ENCODE measurements at places on chromosomes 3 and 15.

- DNase-seq, result no peak
These were observed 59.1 kb downstream of the ATP8B4 start for GRCh38 chr15:50059883-50060282.

DNA sequence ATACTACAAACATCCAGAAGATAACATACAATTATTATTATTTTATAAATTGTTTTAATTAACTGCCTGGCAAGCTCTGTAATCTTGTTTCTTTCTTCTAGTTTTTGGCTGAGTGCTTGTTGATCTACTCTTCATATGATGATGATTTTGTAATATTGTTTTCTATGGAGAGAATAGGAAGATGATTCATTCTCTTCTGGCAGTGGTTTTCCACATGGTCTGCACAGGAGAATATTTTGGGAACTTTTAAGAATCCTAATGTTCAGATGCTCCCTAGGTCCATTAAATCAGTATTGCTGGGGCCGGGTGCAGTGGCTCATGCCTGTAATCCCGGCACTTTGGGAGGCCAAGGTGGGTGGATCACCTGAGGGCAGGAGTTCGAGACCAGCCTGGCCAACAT is 37.6 kb downstream of the CACNA2D3 start:
- DNase-seq, result no peak

DNA sequence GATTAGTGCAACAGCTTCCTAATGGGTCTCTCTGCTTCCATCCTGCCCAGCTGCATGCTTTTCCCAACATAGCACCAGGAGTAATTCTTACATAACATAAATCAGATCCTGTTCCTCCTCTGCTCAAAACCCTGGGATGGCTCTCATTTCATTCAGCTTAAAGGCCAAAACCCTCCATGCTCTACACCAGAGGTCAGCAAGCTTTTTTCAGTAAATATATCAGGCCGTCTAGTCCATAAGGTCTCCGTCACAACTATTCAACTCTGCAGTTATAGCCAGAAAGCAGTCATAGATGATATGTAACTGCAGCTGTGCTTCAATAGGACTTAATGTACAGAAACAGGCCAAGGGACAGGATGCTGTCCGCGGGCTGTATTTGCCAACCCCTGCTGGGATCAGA is 202.8 kb upstream of the UBE2E2 start:
- no peak for DNase-seq

GRCh38 chr3:112089956-112090886 is 4.0 kb downstream of the C3orf52 start:
- DNase-seq, result no peak

DNA sequence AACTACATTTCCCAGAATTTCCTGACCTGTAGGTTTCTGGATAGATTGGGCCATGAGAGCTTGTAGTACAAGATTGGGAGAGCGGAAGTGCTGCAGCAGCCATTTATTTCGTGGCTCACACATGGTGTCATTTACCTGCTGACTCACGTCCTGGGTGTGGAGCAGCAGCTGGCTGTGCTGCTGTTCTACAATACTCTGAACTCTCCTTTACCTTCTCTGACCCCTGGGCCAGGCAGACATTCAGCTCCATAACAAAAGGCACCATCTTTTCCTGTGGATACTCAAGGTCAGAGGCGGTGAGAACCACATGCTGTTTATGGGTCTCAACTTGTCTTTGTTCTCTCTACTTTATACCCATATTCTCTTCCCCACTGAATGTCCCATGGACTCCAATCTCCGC is 490.2 kb downstream of the IGSF11 start:
- no peak for DNase-seq

GRCh38 chr15:97084650-97085049 is 754.1 kb downstream of the NR2F2 start:
- no peak for DNase-seq

DNA sequence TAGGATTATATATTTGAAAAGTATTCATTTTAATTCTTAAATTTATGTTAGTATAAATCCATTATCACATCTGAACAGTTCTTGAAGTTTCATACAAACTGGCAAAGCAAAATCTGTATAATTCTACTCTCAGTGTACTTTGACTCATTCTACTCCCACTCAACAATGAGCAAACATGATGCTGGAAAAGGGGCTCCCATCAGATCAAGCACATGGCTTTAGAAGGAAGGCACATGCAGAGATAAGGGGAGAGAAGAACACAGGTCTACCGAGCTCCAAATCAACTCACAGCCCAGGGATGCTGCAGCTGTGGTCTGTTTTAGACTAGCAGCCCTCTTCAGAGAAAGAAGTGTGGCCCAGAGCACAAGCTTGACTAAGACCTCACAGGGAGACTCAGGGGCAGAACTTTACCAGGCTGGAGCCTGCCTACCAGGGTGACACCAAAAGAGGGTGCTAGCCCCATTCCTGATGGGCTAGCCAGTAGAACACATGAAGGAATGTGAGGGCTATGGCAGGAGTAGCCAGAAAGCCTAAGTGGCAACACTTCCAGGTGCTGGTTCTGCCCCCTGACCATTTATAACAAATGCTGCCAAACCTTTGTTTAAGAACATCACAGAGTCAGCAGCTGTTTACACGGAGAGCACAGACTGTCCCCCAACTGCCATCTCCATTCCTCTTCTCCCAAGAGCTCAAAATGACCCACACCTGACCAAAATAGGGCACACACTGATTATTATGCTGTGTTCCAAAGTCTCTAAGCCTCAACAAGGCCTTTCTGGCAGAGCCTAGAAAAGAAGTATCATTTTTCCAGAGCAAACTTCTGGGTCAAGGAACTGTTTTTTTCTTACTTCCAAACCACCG is 19.5 kb downstream of the SEC22C start:
- no peak for DNase-seq

- peak; percentile 64 for DNase-seq
These were observed 24.6 kb upstream of the SACM1L start for GRCh38 chr3:45664578-45664977.

DNA sequence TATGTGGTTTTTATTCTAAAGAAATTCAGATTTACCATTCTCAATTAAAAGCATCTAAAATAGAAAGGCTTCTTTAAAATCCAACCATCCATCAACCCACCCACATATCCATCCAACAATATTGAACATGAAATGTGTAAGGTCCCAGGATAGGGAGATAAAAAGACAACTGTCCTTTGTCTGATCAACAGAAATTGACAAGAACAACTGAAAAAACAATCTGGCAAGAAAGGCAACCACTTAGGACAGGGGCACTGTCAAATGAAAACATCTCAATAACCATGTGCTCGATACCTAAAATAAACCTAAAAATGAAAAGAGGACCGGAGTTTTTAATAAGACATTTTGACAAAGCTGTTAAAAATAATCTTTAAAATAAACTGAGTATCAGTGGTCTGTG is 67.2 kb downstream of the NR1I2 start:
- DNase-seq, result no peak

- peak; percentile 83 for DNase-seq
These were observed 37.8 kb downstream of the ZNF445 start for GRCh38 chr3:44439499-44440295.

GRCh38 chr3:165194511-165195240 is 1.5 kb downstream of the SLITRK3 start:
- DNase-seq, result no peak

DNA sequence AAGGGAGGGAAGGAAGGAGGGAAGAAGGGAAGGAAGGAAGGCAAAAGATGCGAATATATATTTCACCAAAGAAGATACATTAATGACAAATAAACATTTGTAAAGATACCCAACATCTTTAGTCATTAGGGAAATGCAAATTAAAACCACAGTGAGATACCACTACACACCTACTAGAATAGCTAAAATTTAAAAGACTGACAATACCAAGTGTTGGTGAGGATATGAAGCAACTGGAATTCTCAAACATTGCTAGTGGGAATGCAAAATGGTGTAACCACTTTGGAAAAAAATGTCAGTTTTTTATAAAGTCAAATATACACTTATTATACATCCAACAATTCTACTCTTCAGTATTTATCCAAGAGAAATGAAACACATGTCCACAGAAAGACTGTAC is 4.3 kb upstream of the COLQ start:
- no peak for DNase-seq

DNA sequence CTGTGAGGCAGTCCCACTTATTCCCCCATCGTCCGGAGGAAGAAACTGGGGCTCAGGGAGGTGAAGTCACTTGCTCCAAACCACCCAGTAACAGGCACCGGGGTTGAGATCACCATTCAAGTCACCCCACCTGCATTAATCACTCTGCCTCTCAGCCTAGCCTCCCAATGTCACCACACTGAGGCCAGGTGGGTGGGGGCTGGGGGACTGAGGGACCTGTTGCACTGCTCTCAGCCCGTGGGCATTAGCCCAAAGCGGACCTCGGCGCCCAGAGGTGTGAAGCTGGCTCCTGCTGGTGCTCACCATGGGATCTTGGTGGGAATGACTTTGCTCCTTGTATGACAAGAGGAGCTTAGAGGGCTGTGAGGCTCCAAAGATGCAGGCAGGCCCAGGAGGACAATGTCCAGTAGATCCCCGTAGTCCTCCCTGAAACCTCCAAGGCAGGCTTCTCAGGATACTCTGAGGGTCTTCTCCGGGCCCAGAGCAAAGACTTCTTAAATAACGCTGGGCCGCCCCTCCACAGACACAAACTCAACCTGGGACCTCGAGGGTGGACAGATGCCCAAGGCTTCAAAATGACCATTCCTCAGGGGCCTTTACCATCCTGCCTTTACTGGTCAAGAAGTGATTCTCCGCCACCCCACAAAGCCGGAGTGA is 1.7 kb downstream of the NT5DC2 start:
- DNase-seq, result no peak

DNA sequence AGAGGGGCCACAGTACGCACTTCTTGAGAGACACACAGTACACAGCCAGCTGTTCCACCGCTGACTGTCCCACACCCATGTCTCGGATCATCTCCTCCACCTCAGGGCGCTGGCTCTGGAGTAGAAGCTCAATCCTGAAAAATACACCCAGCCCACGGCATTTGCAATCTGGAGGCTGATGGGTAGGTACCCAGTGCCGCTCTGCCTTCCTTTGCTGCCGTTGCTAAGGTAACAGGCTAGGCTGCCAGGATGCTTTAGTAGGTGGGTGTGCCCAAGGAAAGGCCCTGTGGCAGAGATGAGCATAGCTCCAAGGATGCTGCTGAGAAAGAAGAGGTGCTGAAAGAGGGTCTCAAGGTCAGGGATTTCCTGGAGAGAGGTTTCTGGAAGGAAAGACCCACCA is 14.6 kb downstream of the TRAIP start:
- no peak for DNase-seq

GRCh38 chr3:67642190-67642589 is 12.2 kb downstream of the SUCLG2 start:
- DNase-seq, result no peak

DNA sequence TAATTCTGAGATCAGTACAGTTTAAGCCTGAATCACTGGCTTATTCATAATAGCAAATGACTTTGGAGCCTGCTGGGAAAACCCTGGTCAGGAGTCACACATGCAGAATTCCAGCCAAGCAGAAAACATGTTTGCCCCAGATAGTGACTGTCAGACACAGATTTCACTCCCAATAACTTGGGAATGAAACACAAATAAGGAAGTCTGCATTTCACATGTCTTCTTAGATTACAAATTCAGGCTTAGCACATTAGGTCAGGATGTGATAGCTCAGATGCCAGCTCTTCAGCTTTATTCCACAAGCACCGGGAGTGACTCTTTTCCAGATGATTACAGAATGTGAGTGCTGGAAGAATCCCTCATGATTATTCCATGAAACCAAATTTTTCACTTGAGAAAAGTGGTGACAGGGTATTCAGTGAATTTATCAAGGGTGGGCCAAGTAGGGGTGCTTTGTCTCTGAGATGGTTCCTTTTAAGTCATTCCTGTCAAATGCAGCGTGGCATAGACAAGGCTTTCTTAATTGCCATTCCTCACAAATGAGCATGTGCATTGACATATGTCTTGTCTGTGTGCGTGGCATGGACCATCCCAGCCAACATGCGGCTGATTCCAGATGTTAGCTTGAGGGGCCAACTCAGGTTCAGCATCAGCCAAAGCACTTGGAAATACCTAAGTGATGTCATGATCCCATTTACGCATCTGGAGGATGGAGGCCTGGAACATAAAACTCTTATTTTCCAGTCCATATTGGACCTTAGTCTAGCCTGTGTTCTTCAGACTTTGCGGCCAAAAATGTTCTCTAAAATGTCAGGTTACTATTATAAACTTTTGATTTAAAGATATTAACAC is 191.0 kb downstream of the EPHB1 start:
- DNase-seq, result no peak

DNA sequence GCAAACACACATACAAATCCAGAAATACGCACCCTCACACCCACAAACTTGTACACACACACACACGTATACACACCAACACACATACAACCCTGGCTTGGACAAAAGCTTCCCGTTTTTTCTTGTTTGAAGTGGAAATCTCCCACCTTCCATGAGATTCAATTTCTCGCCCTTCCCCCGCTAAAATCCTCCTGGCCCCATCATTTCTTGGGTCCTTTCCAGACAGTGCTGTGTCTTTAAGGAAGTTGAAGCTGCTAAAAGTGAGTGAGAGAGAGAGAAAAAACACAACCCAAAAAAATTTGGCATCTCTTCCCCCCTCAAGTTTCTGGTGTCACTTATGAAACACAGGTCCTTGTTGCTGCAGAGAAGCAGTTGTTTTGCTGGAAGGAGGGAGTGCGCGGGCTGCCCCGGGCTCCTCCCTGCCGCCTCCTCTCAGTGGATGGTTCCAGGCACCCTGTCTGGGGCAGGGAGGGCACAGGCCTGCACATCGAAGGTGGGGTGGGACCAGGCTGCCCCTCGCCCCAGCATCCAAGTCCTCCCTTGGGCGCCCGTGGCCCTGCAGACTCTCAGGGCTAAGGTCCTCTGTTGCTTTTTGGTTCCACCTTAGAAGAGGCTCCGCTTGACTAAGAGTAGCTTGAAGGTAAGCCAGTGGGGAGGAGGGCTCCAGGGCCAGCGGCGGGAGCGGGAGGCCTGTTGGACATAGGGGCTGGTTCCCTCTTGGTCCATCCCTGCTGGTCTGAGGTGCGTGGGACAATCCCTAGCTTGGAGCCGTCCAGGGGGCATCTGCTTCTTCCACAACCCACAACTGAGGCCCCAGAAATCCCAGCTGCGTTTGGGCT is at the start of gene ISLR:
Gene ISLR, plus strand, starts transcription at position 331 of the 839 bp plus-strand sequence. CDS start 1,149 bp downstream, outside the sequence.
- no peak for DNase-seq

DNA sequence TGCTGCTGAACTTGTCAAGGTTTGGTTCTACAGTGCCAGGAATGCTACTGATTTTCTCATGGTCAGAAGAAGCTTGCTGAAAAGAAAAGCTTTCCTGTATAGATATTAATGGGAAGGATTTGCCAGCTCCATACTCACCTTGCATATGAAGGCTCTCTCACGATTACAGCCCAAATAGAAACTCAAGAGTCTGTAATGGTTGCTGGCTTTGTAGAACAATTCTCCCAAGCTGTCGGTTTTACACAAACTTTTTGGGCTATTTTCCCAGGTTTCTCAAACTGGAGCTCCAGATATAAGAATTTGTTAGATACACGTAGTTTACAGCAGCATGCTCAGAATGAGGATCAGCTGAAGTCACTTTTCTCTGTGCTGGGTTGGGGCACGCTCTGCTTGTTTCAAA is 30.1 kb upstream of the LRRC3B start:
- no peak for DNase-seq

DNA sequence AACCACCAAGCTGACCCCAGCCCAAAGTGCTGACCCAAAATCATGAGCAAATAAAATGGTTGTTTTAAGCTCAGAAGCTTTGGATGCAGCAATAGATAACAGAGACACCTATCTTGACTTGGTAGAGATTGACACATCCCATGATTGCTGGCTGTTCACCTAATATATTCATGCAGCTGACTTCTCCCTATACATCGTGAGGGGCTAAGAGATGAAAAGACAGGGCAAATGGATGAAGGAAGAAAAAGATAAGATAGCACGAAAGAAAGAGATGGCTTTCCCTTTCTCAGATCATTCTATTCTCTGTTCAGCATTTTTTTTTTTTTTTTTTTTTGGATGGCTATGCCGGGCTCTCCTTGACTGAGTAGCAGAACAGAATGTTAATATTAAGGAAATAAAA is 141.5 kb upstream of the ADAMTS9 start:
- no peak for DNase-seq

Data from CD8-positive, alpha-beta T cell (primary cell).